CMK (cell line): ENCODE measurements at places on chromosomes 1 and 21.

DNA sequence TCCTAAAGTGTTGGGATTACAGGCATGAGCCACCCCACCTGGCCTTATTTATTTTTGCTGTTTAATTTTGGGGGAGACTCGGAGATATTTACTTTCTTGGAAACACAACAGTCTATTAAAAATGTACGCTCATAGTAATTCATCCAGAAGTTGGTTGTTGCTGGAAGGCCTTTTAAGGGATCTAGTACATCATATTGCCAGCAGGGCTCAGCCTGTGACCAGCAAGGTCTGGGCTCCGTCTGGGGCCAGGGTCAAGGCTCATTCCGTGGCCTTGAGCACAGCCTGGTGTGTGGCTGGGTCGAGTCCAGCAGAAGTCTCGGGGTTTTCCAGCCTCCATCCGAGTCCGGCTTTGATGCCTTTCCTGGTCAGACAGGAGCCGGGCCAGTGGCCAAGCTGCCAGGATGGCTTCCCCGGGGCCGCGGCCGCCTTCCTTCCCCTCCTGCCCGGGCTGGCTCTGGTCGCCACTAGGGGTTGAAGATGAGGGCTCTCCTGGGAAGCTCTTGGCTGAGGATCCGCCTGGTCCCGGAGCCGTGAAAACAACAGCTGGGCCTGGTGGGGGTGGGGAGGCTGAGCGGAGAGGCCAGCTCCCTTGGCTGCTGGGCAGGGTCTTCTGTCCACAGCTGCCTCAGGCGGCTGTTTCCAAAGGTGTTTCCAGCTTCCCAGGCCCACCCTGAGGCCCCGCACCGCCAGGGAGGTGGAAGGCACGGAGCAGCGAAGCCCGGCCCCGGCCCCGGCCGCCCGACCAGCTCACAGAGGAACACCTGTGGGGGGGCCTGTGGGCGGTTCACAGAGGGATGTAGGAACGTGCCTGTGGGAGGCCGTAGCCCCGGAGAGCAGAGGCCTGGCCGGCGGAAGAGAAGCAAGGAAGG, 5.1 kb upstream of the VWA1 start:
- no peak for DNase-seq

DNA sequence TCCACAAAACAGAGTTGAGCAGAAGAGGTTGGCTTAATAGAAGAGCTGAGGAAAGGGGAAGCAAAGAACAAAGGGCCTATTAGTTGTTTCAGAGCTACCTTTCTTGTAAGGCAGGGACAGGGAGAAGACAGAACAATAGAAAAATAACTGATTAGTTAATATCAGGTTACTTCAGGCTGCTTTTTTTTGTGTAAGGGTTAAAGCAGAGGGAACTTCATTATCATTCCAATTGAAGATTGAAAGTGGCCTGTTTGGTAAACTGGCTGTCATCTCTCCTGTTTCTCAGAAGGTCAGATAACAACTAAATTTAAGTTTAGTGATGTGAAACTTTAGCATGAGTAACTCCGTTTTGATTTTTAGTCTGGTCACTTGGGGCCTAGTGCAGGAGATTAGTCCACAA, 22.3 kb downstream of the CDC42 start:
- no peak for DNase-seq

GRCh38 chr1:102834688-102835320, 273.5 kb downstream of the COL11A1 start:
- no peak for DNase-seq

- DNase-seq = no peak
Observed at GRCh38 chr21:34885626-34886239, 163.4 kb downstream of the RUNX1 start.

DNA sequence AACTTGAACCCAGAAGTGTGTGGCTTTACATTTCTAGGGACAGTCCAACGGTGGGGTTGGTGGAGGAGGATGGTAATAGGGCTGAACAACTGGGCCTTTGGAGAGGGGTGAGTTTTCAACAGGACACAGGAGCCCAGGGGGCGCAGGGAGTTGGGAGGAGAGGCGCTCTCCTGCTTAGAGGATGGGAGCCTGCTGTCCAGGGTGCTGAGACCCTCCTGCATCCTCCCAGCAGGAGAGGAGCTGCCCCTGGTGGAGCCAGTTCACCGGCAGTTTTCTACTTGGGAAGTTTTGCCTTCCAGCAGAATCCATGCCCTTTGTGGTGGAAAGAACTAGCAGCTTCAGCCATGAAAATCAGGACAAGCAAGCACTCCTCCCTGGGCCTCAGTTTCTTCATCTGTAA, 8.6 kb downstream of the KCNC4 start:
- no peak for DNase-seq

DNA sequence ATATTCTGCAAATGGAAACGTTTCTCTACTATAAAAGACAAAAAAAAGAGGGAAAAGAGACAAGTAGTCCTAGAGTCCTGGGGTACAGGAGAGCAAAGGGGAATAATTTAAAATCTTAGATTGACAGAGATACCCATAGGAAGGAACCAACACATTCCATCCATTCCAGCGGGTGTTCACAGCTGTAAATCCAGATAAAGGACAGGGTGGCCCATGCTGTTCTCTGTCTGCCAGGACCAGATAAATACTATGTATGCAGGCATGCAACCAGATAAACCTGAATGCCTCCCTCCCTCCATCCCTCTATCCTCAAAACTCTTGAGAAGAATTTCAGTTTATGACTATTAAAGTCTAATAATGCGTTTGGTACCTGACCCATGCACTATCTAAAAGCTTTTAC, 131.8 kb downstream of the PTPN14 start:
- no peak for DNase-seq

DNA sequence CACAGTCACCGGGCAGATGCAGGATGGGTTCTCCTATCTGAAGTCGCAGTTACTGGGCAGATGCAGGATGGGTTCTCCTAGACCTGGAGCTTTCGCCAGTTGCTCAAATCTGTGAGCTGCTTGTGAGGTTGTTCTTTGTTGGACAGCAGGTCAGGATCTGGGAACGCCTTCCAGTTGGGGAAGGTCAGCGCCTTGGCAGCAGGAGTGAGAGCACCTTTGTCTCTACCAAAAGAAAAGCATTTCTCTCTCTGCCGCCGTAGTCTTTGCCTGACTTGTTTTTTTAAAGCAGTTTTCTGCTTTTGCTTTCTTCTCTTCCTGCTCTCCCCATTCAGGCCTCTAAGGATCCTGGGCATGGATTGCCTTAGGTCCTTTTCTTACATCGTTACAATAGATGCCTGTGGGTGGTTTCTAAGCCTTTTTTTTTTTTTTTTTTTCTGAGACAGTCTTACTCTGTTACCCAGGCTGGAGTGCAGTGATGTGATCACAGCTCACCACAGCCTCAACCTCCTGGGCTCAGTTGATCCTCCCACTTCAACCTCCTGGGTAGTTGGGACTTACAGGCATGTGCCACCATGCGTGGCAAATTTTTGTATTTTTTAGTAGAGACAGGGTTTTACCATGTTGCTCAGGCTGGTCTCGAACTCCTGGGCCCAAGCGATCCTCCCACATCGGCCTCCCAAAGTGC, 15.7 kb downstream of the PEX14 start:
- no peak for DNase-seq

DNA sequence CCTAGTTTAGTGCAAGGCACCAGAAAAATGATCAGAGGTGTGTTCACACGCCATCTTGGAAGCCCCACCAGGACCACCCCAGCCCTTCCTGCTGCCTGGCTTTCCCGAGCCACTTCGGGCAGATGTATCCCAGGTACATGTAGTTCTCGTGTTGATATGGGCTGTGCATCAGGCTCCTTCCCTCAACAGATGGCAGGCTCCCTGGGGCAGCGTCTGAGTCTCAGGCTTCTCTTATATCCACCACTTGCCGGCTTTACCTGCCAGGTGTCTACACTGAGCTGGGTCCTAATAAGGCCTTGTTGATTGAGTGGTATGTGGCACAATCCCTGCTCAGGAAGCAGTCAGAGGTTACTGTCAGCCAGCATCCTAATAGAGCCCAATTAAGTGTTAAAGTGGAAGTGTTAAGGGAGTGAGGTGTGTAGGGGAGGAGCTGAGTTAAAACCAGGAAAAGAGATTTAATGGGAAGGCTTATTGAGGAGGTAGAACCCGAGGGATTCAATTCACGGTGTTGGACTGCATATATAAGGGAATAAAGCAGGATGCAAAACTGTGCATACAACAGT, 8.5 kb downstream of the GPA33 start:
- no peak for DNase-seq

DNA sequence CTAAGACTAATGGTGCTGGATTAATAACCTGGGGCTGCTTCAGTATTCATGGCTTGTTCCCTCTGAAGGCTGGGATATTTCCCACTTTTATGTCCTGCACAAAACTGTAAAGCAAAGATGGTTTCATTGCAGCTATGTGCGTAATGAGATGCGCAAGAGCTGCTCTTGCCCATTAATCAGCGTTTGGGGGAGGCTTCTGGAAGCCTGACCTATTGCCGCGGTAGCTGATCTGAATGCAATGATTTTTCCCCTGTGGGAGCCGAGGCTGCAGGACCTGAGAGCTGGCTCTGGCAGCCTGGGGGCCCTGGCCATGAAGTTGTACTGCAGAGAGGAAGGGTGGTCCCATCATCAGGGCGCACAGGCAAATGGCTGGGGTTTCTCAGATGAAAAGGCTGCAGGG, 239.8 kb downstream of the CAMTA1 start:
- no peak for DNase-seq

DNA sequence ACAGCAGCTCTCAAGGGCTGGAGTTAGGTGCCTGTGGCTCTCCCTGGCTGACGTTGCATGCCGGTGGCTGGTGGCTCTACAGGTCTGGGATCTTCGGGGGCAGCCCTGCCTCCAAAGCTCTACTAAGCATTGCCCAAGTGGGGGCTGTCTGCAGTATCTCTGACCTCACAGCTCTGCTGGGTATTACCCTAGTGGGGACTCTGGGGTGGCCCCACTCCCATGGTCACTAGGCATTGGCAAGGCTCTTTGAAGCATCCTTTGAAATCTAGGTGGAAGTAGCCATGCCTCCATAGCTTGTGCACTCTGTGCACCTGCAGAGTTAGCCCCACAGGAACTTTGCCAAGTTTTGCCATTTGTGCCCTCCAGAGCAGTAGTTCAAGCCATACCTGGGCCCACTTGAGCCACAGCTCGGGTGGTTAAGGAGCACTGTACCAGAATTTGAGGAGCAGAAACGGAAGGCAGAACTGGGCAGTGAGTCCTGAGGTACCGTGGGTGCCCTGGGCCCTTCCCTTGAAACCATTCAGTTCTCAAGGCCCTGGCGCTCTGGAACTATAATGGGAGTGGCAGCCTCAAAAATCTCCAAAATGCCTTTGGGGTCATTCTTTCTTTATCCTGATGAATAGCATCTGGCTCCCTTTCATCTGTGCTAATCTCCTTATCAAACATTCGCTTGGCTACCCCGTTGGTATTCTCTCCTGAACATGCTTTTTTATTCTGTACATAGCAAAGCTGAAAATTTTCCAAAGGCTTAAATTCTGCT, 15.4 kb downstream of the GJA4 start:
- no peak for DNase-seq

DNA sequence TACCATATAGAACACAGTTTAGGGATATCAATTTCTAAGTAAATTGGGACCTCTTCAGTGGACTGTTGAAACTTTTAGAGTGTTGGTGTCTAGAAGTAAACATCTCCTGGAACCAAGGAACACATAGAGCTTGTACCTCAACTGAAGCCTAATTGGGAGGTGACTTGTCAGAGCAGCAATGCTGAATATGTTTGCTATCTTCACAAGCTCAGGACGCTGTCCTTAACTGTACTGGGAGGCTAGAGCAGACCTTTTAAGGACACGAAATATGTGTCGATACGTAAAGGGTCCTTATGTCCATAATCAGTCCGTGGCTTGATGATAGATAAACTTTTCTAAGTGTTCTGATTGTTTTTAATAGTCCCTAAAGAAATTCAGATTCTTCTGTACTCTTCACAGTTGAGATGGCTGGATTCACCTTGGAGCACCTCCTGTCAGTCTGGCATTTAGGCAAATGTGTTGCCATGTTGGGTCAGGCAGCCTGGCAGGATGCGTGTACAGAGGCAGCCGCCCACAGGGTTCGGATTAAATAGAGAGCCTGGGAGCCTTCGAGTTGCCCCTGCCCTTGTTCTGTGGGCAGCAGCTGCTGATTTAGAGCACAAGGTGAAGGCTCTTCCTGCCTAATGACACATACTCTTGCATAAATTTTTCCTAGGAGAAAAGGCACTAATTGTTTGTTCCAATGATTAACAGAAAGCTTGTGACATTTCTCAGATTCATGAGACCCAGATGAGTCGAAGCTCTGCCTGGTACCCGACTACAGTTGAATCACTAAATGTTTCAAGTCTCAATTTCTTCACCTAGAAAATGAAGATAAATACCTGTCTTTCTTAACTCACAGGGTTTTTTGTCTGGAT, 3.6 kb downstream of the ACTN2 start:
- DNase-seq = no peak

- DNase-seq = no peak
Observed at GRCh38 chr1:22108339-22109105, 34.4 kb downstream of the WNT4 start.

- no peak for DNase-seq
Observed at GRCh38 chr1:53799141-53799540, 39.0 kb downstream of the NDC1 start.

- no peak for DNase-seq
Observed at GRCh38 chr1:224727351-224728289, 111.5 kb downstream of the CNIH3 start.

- no peak for DNase-seq
Observed at GRCh38 chr1:43558346-43558841, 27.7 kb downstream of the PTPRF start.

GRCh38 chr21:36186506-36187399, 30.1 kb downstream of the DOP1B start:
- no peak for DNase-seq

DNA sequence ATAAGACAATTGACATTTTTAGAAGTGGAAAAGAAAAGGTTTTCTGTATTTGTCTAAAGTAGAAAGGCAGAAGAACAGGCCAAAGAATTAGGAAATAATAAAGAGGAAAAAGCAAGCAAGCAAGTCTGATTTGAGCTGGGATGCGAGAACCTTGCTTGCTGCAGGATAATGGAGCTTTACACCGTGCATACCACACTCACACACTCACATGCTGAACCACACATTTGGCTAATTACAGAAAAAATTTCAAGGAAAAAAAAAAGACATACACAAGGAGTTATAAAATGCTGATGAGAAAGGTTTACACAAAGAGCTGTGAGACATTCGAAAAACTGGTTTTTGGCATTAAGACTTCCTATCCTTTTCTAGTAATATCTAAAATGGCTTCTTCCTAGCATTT, 593.9 kb downstream of the KIF26B start:
- DNase-seq = no peak
